Left cardiac atrium (tissue), 4 donors: ENCODE measurements at places on chromosomes 13 and 19.

DNA sequence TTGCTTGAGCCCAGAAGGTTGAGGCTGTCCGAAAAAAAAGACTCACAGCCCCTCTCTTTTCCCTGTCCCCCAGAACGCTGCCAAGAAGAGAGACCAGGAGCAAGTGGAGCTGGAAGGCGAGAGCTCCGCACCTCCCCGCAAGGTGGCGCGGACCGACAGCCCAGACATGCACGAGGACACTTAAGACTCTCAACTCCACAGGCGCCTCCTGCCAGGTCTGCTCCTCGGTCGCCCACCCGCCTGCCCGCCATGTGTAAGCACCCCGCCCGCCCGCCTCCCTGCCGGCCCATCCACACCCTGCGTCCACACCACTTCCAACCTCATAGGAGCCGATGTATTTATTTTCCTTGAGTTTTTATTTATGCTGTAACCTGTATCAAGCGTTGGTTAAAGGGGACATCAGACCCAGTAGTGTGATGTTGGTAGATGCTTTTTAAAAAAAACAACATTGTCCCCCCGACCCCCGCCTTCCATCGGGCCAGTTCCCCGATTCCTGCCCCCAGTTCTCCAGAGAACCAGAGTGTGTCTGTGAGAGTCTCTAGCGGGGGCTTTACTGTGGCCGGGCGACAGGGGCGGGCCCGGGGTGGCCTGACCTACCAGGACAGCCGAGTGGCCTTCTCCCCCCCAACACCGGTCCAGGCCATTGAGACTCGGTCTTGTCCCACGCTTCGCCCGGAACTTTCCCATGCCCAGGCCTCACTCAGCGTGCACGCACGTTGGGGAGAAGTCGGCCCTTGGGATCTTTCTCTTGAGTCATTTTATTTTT is 10.3 kb downstream of the DDA1 start:
- DNase-seq = no peak

DNA sequence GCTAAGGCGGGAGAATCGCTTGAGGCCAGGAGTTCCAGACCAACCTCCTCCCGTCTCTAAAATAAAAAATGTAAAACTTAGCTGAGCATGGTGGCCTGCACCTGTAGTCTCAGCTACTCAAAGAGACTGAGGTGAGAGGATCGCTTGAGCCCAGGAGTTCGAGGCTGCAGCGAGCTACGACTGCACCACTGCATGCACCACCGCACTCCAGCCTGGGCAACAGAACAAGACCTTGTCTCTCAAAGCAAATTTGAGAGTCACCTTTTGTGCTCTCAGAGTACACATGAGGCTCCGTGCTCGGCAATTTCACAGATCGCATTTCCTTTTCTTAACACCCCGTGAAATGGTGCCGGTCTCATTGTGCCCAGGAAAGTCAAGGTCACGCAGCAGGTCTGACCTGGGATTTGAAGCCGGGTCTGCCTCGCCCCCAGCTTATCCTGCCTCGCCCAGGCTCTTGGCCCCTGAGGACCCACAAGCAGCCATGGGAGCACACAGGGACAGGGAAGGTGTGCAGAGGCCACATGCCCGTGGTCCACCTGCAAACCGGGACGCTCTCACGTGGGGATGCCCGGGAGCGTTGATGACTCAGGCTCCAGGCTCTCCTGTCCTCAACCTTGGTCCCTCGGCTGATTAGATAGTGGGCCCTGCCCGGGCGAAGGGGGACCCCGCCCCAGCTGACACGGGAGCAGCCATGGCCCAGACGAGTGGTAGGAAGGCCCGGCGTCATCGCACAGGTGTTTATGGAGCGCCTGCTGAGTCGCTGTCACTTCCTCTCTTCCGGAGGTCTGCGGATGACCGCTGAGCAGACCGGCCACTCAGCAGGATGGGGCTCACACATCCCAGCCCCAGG is 1.1 kb upstream of the SMIM24 start:
- no peak for DNase-seq

DNA sequence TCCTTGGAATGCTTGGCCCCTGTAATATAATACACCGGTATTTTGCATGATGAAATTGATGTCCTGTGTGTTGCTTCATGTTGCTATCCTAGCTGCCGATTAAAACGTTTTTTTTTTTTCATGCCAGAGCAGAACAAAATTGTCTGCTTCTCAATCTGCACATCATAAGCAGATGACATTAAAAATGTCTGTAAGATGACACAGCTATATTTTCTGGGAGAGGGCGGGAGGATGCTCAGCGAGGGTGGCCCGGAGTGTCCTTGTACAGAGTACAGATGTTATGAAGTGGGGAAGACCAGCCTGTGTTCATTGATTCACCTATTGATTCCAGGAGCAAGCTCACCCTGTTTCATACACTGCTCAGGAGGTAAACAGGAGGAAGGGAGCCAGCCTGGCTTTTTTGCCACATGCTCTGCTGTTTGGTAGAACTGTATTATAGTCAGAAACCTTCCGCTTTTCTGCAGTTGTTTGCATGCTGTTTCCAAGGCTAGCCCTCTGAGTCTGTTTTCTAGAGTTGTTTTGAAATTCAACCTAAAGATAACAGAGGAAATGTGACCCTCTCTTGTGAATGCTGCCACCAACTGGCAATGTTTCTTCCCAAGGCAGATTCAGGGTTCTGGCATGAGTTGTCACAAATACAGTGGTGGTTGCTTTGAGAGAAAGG is 4.7 kb upstream of the IRS2 start:
- no peak for DNase-seq

GRCh38 chr19:54035215-54036178 is 28.2 kb downstream of the VSTM1 start:
- no peak for DNase-seq

DNA sequence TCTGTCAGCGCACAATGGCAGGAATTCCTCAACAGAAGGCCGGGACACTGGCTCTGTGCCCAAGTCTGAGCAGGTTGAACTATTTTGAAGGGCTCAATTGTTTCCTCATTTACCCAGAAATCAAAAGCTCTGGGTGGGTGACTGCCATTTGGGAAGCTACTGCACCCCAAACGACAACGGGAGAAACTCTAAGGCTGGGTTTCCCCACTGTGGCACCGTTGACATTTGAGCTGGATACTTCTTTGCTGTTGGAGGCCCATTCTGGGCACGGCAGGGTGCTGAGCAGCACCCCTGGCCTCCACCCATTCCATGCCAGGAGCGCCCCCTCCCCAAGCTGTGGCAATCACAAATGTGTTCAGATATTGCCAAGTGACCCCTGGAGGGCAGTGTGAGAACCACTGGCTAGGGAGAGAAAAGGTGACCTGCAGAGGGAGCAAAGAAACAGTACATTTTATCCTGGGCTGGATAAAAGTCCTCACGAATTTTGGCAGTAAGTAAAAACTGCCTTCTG is 62.5 kb downstream of the RFX2 start:
- no peak for DNase-seq

DNA sequence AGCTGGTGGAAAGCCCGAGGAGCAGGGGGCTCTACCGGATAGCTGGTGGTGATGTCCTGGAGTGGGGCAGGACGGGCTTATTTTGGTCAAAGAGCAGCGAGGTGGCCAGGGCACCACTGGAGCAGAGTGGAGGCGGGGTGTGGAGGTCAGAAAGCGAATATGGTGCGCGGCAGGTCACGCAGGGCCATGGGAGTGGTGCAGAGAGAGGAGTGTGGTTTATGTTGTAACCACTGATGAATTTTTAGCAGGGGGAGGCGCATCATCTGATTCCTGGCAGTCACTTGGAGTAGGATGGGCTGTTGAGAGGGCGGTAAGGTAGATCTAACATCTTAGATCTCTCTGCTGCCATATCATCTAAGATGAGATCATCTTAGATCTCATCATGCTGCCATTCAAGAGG is 1.4 kb upstream of the ZNF414 start:
- no peak for DNase-seq

- no peak for DNase-seq
Observed at GRCh38 chr19:3752492-3752891, 9.0 kb downstream of the APBA3 start.

DNA sequence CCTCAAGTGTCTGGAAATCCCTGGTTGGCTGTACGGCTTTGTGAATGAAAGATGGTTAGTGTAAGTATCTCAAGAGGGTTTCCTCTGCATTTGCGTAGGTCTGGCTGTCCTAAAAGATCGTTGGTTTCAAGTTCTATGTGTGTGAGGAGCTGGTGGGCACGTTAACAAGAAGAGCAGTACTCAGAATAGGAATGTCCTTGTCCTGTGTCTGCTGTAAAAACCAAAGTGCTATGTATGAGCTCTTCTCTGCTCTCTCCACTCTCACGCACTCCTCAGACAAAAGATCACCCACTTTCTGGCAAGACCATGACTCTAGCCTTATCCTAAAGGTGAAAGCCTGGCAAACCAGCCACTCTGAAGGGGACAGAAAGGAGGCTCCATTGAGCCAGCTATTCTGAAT is 39.1 kb downstream of the USP12 start:
- DNase-seq = no peak

DNA sequence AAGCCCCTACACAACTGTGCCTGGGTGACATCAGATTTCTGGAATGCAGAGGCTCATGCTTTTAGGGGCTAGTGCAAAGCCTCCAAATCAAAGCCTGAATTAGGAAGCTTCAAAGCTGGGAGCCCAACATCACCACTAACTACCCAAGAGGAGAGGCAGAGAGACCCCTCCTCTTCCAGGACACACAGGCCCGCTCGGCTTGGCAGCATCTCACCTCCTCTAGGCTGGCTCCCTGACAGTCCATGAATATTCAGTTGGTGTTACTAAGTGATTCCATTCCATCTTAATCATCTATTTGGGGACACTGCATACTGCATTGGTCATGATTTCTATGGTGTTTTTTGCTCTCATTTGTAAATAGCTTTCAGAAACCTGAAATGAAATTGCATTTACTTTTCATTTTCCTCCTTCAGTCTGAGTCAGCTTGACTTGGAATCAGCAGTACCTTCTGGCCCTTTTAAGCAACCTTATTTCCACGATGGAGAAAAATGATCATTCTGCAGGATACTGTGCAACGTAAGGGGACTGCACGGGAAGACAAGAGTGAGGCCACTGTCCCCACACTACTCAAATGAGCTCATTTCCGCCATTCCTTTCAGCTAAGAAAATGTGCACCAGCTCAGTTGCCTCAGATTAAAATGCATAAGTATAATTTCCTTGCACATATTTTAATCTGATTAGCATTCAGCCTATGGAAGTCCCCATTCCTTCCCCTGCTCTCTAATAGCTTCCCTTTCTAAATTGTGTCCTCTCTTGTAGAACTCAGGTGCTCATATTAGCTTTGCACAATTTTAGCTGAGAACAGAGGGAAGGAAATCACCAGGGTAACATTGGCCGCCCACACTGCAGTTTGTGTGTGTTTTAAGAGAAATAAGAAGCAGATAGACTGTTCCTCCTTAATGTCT is 219.9 kb downstream of the RFC3 start:
- DNase-seq = no peak

GRCh38 chr19:4278419-4279266 is at the start of gene SHD:
TSS of gene SHD (plus strand) at chr19:4279266. CDS start at chr19:4280064, 798 bp downstream.
- no peak for DNase-seq

GRCh38 chr19:7734220-7735203 is 2.6 kb upstream of the CLEC4G start:
- DNase-seq = no peak
